ENCODE measurements at places on chromosomes 6 and 20. TPM values are rescaled to one million over a fixed set of nuclear protein-coding genes. Genes with fewer than 3 reads are reported as not detected.

GRCh38 chr6:111663692-111664564 lies 58.2 kb upstream of the TRAF3IP2 start:
- DNase-seq, result no peak

DNA sequence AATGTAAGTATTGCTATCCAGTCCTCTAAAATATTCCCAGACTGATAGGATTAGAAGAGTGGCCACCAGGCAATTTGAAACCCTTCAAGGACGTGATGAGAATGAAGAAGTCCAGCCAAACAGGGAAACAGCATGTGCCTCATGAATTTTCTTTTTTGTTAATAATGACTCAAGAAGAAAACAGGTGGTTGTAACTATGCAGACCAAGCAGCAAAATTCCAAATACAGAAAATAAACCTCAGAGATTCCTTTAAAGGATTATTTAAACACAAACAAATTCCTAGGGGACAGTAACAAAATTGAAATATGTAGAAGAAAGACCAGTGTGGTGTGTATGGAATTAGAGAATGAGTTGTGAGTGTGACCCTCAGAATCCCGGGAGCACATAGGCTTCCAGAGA lies 239.2 kb downstream of the KCNQ5 start:
- no peak for DNase-seq

DNA sequence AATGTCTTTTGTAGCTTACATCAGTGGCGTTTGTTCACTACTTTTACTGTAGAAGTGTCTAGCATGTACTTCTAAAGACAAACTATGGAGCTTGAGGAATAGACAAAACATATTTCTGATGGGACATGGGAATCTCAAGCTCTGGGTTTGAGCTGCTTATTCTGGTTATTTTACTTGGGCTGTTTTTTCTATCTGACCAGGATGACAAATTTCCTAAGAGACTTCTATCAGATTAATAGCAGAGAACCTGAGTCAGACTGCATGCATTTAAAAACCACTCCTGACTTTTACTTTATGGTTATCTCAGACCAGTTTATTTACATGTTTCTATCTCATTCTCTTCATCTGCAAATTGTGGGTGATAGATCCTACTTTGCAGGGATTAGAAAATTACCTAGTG lies 1282.3 kb upstream of the GJE1 start:
- DNase-seq, result no peak

- no peak for DNase-seq
Measured at GRCh38 chr6:137415834-137416190, 78.4 kb downstream of the OLIG3 start.

DNA sequence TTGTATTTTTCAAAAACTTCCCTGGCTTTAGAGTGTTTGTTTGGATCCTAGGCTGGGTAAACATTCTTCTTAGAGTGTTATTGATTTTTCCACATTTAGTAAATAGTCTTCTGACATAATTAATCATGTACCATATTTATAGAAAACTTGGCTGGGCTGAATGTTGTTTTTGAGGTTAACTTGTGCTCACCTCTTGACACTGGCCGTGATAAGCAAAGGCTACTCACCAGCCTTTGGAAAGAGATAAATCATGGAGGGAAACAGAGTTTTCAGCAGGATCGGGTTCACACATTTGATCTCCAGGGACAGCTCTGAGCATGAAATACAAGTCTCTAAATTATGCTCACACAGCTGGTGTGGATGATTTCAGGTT lies 6.2 kb upstream of the CD93 start:
- no peak for DNase-seq

GRCh38 chr20:47276851-47277534 lies 79.5 kb downstream of the ZMYND8 start:
- peak; percentile 49 for DNase-seq

DNA sequence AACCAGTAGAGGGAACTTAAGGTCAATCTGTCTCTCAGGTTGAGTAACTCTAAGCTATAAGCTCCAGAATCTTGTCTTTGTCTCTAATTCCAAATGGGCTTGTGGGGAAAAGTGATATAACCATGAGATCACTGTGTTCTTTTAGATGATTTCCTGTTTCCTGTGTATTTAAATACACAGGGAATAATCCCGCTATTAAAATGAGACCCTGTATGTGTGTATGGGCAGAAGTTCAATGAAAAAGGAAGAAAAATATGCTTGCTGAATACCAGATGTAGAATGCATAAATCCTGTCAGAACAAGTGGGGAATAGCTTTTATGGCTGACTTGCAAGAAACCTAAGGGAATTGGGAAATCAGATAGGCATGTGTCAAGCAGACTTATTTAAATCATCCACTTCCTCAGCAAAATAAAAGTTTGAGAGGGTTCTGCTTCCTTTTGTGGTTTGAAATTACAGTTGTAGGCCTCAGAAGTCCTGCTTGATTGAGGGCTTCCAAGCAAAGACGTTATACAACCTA lies 164.7 kb upstream of the PDE7B start:
- no peak for DNase-seq

GRCh38 chr20:38941726-38942389 lies 15.6 kb downstream of the FAM83D start:
- DNase-seq, result no peak

- DNase-seq, result no peak
Measured at GRCh38 chr20:63191400-63191799, 24.5 kb downstream of the YTHDF1 start.

- no peak for DNase-seq
Measured at GRCh38 chr6:166005944-166006899, 161.4 kb downstream of the TBXT start.

GRCh38 chr20:35021063-35021462 lies 65.4 kb downstream of the MYH7B start:
- DNase-seq, result peak; percentile 38

- no peak for DNase-seq
Measured at GRCh38 chr20:52269321-52269720, 77.7 kb upstream of the ZFP64 start.

- no peak for DNase-seq
Measured at GRCh38 chr6:157432231-157432891, 51.4 kb downstream of the ZDHHC14 start.

- peak; percentile 45 for DNase-seq
Measured at GRCh38 chr6:9412951-9413559, 977.7 kb upstream of the SLC35B3 start.

DNA sequence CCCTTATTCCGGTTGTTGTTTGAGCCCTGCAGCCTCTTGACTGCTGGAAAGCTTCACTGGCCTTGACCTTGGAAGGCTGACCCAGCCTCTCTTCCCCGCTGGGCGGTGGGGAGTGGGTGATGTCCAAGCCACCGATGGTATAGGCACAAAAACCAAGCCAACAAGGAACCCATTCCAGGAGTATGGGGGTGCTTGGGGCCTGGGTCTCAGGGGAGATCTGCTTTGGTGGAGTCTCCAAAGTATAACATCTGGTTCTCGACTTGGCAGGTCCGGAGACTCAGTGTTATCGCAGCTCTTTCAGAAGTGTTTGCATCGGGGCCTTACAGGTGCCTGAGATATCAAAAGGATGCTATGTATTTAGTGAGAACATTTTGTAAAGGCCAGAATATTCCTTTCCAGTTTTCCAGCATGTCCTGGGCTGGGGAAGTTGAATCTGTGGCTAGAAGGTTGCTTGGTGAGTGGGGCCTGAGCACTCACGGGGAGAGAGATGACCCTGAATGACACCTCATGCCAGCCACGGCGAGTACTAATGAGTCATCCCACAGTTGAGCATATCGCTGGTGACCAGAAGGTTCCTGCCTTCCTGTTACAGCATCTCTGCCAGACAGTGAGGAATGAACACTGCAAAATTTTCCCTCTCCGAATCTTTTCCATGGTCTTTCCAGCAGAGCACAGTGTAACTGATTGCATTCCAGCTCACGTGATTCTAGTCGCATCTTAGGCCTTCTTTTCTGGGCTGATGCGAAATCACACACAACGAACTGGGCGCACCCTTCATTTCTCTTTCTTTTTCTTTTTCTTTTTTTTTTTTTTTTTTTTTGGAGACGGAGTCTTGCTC lies 133.9 kb downstream of the ZDHHC14 start:
- DNase-seq, result no peak

DNA sequence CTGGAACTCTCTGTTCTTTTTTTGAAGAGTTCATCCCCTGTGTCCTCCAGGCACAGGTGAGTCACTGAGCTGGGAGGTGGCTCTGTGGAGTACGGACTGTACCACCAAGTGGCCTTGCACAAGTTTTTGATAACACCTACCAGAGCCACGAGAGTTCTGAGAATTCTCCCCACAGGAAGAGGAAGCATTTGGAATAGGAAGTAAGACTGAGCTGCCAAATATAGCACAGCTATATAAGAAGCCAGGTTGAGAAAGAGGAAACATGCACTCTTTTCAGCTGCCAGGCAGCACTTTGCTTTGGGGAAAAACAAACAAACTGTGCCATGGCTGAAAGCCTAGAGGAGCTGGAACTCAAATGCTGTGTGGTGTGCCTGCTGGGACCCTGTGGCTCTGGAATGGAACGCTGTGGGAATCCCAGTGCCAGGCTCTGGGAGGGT lies 70.8 kb upstream of the RIPOR2 start:
- DNase-seq, result peak; percentile 66

DNA sequence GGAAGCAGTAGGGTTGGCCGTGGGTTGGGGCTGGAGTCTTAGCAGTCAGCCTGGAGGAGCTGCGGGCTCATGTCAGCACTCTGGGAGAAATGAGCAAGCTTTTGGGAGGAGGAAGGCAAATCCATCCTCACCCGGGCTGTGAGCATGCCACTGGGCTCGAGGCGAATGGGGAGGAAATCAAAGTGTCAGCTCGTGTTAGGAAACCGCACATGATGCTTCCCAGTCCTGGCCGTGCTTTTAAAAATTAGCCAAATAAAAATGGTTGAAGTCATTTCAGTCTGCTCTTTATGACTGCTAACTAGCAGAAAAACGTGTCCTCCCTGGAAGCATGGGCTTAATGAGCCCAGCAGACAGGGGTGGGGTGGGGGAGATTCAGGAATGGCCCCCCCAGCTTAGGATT lies 98.1 kb downstream of the NFATC2 start:
- no peak for DNase-seq

DNA sequence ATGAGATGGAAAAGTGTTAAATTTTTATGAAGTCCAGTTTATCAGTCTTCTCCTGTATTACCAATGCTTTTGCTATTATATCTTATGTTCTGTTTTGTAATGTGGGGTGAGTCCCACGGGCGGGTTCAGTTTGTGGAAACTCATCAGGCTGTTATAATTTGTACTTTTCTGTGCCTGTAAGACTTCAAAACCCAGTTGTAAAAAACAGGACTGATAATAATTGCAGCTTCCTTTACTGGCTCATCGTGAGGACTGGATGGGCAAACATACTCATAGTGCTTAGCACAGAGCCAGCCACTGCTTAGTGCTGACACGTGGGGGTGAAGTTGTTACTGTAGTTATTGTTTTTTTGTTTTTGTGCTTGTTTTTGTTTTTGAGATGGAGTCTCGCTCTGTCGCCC lies 45.6 kb downstream of the TGM2 start:
- no peak for DNase-seq

DNA sequence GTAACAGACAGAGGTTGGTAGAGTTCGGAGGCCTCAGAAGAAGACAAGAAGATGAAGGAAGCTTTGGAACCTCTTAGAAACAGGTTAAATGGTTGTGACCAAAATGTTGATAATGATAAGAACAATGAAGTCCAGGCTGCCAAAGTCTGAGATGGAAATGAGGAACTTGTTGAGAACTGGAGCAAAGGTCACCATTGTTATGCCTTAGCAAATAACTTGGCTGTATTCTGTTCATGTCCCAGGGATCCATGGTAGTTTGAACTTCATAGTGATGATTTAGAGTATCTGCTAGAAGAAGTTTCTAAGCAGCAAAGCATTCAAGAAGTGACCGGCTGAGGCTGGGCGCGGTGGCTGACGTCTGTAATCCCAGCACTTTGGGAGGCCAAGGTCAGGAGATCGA lies 11.1 kb upstream of the LSM14B start:
- no peak for DNase-seq

DNA sequence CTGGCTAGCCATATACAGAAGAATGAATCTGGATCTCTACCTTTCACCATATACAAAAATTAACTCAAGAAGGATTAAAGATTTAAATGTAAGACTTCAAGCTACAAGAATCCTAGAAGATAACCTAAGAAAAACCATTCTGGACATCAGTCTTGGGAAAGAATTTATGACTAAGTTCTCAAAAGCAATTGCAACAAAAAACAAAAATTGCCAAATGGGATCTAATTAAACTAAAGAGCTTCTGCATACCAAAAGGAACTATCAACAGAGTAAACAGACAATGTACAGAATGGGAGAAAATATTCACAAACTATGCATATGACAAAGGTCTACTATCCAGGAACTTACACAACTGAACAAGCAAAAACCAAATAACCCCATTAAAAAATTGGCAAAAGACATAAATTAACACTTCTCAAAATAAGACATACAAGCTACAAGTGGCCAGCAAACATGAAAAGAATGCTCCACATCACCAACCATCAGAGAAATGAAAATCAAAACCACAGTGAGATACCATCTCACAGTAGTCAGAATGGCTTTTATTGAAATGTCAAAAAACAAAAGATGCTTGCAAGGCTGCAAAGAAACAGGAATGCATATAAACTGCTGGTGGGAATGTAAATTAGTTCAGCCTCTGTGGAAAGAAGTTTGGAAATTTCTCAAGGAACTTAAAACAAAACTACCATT lies 66.8 kb upstream of the RSPO3 start:
- DNase-seq, result no peak

GRCh38 chr6:54737247-54737646 lies 109.3 kb upstream of the FAM83B start:
- no peak for DNase-seq

DNA sequence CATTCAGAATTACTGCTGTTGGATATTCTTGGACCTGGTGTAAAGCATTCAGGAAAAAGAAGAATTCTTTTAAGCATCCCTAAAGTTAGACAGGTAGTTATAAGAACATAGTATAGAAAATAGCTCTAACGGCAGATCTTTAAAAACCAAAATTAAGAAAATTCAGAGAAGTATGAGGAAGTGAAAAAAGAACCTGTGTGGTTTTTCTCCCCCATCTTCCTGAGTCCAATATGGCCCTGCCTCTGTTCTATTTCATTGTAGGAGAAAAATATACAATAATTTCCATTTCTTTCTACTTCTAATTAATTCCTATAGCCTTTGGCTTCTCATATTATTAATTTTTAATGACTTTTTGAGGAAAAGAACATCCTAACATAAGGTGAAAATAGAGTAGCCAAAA lies 47.1 kb downstream of the FHL5 start:
- no peak for DNase-seq

DNA sequence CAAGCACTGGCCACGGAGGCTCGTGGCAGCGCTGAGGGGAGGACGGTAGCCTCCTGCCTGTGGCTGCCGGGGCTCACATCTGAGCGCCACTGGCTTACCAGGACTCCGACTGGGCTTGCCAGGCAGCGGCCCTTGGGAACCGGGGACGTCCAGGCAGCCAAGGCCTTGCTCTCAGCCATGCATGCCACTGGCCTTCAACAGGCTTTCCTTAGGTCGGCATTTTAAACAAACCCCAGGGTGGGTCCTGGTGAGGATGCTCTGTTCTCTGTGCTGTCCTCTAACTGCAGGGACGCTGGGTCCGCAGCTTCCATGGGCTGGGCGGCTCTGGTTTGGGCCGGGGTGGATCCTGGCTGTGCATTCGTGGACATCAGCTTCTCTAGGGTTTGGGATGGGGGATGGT lies 59.1 kb upstream of the BHLHE23 start:
- DNase-seq, result no peak

Gene NR2E1
- not detected for total RNA-seq

Gene WFDC10B
- not detected for total RNA-seq

Gene CYP21A2
- total RNA-seq, result 9.0 TPM

Gene MYB
- 0.18 TPM for total RNA-seq

Gene C4A
- 2,044 TPM for total RNA-seq

Gene TSBP1
- not detected for total RNA-seq

Gene FAM83D
- total RNA-seq, result 2.9 TPM

Gene OVOL2
- total RNA-seq, result 0.18 TPM

Gene BTNL2
- not detected for total RNA-seq

Gene KIF25
- 0.43 TPM for total RNA-seq

Gene NOP56
- 30.4 TPM for total RNA-seq

Gene MYLK2
- total RNA-seq, result not detected

Gene TAB2
- total RNA-seq, result 26.9 TPM
